NCI-H1048 (cell line): ENCODE measurements at places on chromosomes 5 and 9.

- peak; percentile 38 for DNase-seq
These were observed 19.6 kb upstream of the LIX1 start for GRCh38 chr5:97162045-97162444.

DNA sequence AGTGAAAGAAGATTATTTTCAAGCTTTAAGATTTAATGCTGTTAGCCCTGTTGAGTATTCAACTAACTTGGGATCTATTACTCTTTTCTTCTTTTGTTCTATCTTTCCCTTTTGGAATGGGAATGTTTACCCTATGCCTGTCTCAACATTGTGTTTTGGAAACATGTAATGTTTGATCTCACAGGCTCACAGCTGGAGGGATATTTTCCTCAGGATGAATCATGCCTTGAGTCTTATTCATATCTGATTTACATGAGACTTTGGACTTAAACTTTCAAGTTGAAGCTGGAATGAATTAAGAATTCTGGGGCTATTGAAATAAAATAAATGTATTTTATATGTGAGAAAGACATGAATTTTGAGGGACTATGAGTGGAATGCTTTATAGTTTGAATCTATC lies 607.8 kb upstream of the PTGER4 start:
- no peak for DNase-seq

DNA sequence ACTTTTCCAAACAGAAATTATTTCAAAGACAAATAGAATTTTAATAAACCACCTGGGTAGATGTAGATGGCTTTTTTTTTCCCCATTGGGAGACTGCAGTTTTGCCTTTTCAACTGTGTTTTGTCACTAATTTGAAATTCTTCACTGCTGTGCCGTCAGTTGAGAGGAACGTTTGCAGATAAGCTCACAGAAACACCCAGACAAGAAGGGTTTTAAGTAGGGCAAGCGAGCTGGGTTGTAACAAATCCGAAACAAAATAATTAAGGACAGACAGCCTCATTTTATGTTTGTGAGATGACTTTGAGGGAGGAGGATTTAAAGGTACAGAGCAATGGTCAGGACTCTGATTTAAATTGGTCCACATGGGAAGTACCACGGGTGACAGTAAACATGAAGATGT lies 155.1 kb upstream of the NTRK2 start:
- no peak for DNase-seq

GRCh38 chr5:45862763-45863162 lies 166.6 kb upstream of the HCN1 start:
- DNase-seq, result no peak

DNA sequence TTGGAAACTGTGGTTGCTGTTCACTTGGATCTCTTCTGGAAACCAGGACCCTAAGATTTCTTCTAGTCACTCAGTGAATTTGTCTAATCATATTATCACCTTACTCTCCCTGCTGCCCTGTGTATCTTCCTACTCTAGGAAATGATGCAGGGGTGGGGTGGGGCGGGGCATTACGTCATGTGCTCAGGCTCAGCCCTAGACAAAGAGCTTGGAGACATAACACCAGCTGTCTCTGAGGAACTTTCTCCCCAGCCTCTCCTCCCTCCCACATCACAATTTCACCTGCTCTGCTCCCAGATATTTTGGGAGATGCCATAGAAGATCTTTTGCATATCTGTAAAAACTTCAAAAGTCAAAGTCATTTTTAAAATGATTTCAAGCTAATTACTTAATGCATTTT lies 470.4 kb downstream of the ZSWIM6 start:
- DNase-seq, result no peak

DNA sequence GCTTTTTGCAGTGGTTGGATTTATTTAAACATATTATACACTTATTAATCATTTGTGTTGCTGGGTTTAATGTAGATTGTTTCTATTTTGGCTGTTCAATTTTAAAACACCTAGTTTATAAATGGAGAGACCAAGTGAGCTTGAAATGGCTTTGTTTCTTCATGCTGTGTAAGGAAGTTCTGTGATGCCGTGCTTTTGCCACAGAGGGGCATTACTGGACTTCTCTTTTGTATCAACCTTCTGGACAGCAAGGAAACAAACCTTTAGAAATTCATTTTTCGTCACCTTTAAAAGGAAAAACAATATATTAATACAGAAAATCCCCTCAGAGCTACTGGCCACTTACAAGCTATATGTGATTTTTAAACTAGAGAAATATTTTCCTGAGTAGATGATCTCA lies 81.9 kb downstream of the DMRTA1 start:
- no peak for DNase-seq

- DNase-seq, result no peak
These were observed 33.3 kb upstream of the SPATA31D4 start for GRCh38 chr9:81894891-81895290.

- no peak for DNase-seq
These were observed 3.6 kb downstream of the NR3C1 start for GRCh38 chr5:143399616-143400540.

DNA sequence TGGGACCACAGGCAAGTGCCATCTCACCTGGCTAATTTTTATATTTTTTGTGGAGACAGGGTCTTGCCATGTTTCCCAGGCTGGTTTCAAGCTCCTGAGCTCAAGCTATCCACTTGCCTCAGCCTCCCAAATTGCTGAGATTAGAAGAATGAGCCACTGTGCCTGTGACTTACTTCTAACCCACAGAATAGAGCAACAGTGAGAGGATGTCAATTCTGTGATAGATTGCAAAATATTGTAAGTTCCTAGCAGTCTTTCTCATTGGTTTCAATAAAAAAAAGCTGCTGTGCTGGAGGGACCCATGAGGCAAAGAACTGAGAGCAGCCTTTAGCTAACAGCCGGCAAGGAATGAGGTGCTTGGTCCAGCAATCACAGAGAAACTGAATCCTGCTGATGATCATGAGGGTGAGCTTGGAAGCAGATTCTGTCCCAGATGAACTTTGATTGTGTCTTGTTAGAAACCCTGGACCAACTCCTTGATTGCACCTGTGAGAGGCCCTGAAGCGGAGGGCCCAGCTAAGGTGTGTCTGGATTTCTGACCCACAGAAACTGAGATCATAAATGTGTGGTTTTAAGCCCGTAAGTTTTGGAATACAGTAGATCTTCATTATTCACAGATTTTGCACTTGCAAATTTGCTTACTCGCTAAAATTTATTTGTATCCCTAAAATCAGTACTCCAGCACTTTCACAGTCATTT lies 149.7 kb downstream of the GCNT1 start:
- no peak for DNase-seq

- no peak for DNase-seq
These were observed 23.9 kb downstream of the PIK3R1 start for GRCh38 chr5:68239487-68239886.

DNA sequence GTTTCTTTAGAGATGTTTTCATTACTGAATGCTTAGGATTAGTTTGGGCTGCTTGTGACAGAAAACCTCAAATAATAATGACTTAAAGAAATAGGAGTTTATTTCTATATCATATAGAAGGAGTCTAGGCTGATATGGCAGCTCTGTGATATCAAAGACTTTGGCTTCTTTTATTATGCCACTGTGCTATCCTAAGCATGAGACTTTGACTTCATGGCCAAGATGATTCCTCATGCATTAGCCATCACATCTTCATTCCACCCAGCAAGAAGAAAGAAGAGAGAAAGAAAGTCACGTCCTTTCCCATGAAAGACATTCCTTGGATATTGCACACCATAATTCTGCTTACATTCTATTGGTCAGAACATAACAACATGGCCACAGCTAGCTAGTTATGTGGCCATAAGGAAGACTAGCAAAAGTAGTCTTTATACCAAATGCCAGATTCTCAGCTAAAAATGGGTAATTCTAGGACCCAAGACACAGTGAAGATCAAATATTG lies 76.2 kb downstream of the DAPK1 start:
- no peak for DNase-seq

DNA sequence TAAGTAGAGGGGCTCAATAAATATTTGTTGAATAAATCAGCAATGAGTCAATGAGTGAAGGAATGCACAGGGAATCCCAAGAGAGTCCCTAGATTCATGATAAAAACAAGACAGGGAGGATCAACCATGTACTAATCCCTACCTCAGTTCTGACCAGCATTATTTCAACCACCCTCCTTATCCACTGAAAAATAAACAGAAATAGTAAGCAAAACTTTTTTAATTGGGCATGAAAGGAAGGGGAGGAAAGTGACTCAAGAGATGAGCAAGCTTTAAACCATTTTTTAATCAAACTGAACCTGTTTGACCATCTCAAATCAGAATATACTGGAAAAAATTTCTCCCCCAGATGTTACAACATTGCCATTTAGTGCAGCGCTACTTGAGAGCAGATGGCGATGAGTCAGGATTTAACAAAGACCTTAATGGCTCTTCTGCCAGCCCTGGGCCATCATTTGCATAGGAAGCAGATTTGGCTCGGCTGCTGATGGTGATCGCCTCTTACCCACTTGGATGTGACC lies 194.8 kb upstream of the SLC30A5 start:
- peak; percentile 67 for DNase-seq

DNA sequence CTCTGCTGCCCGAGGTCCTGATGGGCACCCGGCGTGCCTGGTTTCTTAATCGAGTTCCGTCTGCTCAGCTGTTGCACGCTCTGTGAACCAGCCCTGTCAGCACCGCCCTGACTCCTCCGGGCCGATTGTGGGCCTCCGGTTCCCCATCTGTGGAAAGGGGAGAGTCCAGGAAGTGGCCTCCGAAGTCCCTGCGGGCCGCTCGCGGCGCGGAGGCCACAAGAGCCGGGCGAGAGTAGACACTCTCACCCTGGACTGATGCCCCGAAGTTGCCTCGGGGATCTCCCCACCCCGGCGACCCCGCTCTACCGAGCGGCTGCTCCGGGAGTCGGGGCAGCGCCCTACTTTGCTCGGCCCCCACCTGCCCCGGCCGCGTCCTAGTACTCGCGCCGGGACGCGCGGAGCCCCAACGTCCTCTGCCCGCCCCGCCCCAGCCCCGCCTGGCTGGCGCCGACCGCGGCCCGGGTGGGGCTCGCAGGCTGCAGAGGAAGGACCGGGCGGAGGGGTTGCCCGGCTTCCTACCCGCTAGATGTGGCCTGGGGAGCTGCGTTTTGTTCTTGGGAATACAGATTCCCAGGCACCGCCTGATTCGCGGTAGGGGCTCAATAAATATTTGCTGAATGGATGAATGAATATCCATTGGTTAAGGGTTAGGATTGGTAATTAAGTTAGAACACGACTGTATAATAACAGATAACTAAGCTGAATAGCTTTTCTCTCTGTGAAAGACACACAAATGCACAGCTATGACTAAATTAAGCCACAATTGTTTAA lies 935 bp upstream of the ZNF367 start:
- peak; percentile 16 for DNase-seq

- DNase-seq, result no peak
These were observed 121.3 kb downstream of the DAB2IP start for GRCh38 chr9:121772600-121773285.

DNA sequence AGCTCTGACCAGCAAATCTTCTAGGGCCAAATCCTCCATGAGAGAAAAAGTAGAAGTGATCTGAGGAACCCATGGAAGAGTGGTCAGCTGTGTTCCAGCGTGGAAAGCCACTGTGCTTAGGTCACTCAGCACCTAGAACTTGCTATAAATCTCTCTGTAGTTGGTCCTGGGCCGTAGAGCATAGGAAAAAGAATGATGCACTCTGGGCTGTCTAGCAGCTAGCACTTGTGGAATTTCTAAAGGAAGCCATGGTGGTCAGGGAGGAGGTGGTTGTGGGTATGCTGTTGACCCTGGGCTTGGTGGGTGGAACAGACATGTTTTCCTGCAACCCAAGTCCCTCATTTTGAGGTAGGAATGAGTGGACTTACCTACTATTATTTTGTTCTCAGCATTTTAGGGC lies 48.1 kb downstream of the GGTA1 start:
- no peak for DNase-seq

DNA sequence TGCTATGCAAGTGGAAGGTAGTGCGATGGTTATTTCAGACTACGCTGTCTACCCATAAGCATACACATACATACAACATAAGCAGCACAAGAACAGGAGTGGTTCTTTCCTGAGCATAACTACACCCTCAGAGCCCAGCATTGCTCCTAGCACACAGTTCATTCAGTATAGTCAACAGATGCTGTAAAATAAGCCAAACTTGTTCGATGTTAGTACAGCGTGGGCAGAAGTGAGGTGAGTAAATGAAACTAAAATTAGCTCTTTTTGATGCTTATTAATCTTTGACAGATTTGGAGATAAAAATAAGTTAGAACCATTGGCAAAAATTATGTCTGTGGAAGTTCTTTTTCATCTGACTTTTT lies 47.8 kb downstream of the S1PR3 start:
- DNase-seq, result no peak

DNA sequence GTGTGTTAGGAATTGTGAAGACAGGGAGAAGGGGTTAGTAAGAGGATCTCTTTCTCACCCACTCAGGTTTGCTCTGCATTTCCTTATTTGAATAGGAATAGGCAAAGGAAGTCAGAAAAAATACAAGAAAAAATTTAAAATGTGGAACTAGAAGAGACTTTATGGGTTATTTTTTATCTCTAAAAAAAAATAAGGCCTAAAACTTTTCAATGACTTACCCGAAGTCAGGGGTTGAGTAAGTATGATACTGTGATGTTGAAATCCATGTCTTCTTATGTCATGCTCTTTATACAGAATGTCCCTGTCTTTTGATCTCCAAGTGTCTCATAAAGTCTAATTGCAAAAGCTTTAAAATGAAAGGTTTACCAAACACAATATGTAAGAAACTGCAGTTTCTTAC lies 148.3 kb upstream of the PIK3R1 start:
- no peak for DNase-seq

GRCh38 chr5:115599502-115599901 lies 2.8 kb downstream of the TICAM2 start:
- no peak for DNase-seq

DNA sequence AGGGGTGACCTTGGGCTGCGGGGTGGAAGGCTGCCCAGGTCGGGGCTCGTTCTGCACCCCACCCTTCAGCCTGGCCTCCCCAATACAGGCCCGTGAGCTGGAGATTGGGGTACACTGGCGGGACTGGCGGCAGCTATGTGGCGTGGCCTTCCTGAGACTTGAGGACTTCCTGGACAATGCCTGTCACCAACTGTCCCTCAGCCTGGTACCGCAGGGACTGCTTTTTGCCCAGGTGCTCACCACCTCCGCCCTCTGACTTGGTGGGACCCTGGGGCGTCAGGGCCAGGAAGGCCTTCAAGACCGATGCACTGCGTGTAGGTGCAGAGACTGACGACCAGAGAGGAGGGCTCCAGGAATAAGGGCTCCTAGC lies 10.5 kb downstream of the ZDHHC12 start:
- DNase-seq, result no peak

DNA sequence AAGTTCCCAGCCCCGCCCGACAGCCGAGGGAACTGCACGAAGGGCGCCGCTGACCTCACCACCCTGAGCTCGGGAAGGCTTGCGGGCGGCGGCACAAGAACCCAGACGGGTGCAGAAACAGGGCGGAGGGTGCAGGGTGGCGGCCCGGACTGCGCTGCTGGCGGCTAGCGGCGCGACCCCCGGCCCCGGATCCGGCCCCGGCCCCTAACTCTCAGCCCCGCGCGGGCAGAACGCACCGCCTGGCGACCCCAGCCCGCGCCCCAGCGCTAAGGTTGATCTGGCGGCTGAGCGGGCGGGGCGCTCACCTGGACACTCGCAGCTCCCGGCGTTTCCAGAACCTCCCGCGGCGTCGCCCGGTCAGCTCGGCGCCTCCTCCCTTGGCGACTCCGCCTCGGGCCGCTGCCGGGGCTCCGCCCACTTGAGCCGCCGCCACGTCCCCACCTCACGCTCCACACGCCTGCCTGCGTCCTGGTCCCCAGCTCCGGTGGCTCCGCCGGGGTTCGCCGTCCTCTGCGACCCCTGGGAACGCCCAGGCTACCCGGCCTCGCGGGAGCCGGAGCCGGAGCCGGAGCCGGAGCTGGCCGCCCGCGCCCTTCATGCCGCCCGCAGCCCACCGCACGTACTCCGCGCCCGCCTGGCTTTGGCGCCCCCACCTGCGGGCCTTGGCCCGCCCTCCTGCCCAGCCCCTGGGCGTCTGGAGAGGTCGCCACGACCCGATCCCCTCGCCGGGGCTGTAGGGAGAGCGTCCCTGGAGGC lies at the start of gene P4HA2:
Gene P4HA2, minus strand, starts transcription at position 369 of the 756 bp plus-strand sequence. CDS start 9,227 bp downstream, outside the sequence.
- peak; percentile 34 for DNase-seq
